Karpas-422 (cell line): ENCODE measurements at places on chromosomes 7 and 10. TPM values are rescaled to one million over a fixed set of nuclear protein-coding genes. Genes with fewer than 3 reads are reported as not detected.
A peak's percentile ranks its signal among the peaks of the same experiment; 100 is the strongest.

DNA sequence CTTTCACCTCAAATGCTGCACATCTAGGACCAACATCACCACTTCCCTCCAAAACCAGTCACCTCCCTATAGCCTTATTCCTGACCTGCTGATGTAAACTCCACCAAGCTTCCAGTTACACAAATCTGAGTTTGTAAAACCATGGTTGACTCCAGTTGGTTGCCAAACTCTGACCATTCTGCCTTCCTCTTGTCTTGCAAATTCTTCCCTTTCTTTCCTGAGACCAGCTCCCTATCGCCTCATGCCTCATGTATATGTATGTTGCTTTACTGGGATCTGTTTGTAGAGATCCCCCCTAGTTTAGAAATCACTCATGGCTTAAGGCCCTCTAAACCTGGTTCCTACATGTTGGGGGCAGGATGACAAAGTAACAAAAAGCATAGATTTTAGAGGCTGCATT is 31.3 kb downstream of the PAX2 start:
- H3K4me3 ChIP-seq, result no peak overlapping the region
- no peaks in the 10 kb centered on the region for H3K4me1 ChIP-seq
- no peak overlapping the region for H3K27ac ChIP-seq

DNA sequence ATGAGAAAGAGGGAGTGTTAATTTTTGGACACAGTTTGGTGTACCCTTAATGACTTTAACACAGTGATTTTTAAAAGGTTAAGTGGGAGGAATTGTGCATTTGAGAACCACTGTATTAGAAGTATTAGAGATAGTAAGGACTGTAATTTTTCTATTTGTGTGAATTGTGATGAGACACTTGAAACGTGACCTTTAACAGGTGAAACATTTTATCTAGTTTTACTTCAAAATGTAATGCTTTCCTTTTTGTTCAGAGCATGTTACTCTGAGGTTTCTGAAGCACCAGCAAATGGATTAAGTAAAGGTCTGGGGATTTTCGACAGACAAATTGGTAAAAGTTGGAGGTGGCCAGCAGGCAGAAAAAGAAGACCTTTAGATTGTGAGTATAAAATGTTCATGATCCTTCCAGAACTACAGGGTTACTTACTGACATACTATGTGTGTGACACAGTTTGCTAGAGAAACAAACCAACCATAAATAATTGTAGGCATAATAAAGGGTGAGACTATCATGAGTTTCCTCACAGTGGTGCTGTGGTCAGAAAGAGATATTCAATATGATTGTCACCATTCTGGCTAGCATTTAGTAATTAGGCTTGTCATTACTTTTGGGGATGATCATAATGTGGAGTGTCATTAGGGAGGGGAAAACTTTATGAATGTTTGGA is 26.1 kb downstream of the LCOR start:
- no peaks in the 10 kb centered on the region for H3K27me3 ChIP-seq
- H3K4me3 ChIP-seq, result no peak overlapping the region
- no peak for DNase-seq
- 0 out of 2 replicates have a peak overlapping the region, but pooled peaks have one; percentile 35 for H3K27ac ChIP-seq
- H3K4me1 ChIP-seq, result peaks cover 5% of the 10 kb centered on the region

DNA sequence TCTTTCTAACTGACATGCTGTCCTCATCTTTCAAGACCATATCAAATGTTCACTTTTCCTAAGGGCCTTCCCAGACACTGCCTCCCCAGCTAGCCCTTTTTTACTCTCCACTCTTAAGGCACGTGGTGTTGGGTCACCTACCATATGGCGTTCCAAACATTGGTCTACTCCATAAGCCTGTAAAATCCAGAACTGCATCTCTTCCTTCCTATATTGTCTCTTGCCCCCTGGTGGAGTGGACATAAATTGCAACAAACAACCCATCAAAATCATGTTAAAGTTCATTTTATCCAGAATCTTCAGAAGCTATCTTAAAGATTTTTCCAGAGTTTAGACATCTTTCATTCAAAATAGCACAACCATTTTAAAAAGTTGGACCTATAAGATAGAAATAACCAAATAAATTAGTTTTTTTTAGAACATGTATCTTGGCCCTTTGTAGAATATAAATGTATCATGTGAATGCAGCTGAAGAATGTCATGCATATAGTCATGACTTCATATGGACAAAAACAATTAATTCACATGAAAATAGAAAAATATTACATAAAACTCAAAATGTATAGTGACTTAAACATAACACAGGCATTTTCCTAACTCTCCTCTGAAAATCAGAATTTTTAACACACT is 180.6 kb upstream of the CHRM2 start:
- no peak overlapping the region for H3K27ac ChIP-seq
- H3K4me3 ChIP-seq, result no peak overlapping the region
- H3K4me1 ChIP-seq, result peaks cover 7% of the 10 kb centered on the region
- H3K27me3 ChIP-seq, result no peaks in the 10 kb centered on the region; the same call in 1 of the 2 replicates
- DNase-seq, result peak; percentile 82
- no peaks in the 10 kb centered on the region for H3K36me3 ChIP-seq

Gene NAT16
- total RNA-seq, result not detected in 2 replicates

DNA sequence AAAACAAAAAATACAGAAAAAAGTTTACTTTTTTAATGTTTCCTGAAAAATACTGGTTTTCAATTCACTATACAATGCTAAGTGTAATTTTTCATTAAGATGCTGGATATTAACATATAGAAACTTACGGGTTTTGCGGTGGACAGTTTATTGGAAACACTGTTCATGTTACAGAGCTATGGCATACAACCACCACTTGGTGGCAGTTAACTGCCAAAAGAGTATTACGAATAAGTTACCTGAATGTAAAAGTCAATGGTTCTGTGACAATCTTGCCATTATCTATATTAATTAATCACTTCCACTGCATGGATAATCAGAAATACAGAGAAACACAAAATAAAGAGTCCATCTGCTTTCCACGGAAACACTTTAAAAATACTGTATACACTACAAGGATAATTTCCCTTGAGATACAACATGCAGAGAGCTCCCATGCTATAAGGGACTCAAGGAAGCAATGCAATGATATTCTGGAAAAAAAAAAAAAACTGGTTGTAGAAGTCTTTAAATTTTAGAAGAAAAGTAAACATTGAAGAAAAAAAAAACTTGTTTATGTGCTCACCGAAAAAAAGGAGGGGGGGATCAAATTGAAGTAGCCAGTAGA is 97.0 kb downstream of the TPK1 start:
- no peak overlapping the region for H3K4me3 ChIP-seq
- peak; percentile 65 for DNase-seq

- no peaks in the 10 kb centered on the region for H3K27me3 ChIP-seq
- no peak for DNase-seq
- H3K36me3 ChIP-seq, result no peaks in the 10 kb centered on the region
- H3K27ac ChIP-seq, result no peak overlapping the region
Measured at GRCh38 chr10:131579251-131580071, 267.9 kb upstream of the TCERG1L start.

Gene ADRA2A
- 0.04 TPM in 1 of 2 replicates, not detected in the other for total RNA-seq

- no peaks in the 10 kb centered on the region for H3K27me3 ChIP-seq
- H3K4me3 ChIP-seq, result peak overlapping the region; percentile 48
- no peaks in the 10 kb centered on the region for H3K36me3 ChIP-seq
- H3K27ac ChIP-seq, result 0 out of 2 replicates have a peak overlapping the region, but pooled peaks have one; percentile 20
- DNase-seq, result no peak
Measured at GRCh38 chr7:7920056-7920455, 48.5 kb upstream of the GLCCI1 start.

- peaks cover 4% of the 10 kb centered on the region; the same call in 1 of the 2 replicates for H3K36me3 ChIP-seq
- peaks cover 30% of the 10 kb centered on the region for H3K4me1 ChIP-seq
- H3K27me3 ChIP-seq, result no peaks in the 10 kb centered on the region
- H3K27ac ChIP-seq, result no peak overlapping the region
Measured at GRCh38 chr10:102247734-102248133, 2.4 kb downstream of the GBF1 start.

GRCh38 chr10:103562383-103562782 is 68.9 kb downstream of the NEURL1 start:
- no peaks in the 10 kb centered on the region for H3K4me1 ChIP-seq
- no peak overlapping the region for H3K27ac ChIP-seq
- no peaks in the 10 kb centered on the region for H3K27me3 ChIP-seq
- DNase-seq, result no peak
- H3K36me3 ChIP-seq, result no peaks in the 10 kb centered on the region

GRCh38 chr7:47371733-47372368 is 210.1 kb downstream of the TNS3 start:
- no peak overlapping the region for H3K27ac ChIP-seq
- H3K4me3 ChIP-seq, result no peak overlapping the region
- DNase-seq, result no peak
- 0 out of 2 replicates have a peak, but pooled peaks cover 3% of the 10 kb centered on the region for H3K36me3 ChIP-seq
- H3K27me3 ChIP-seq, result no peaks in the 10 kb centered on the region
- H3K4me1 ChIP-seq, result no peaks in the 10 kb centered on the region

- H3K4me1 ChIP-seq, result no peaks in the 10 kb centered on the region
- no peaks in the 10 kb centered on the region for H3K36me3 ChIP-seq
- no peaks in the 10 kb centered on the region for H3K27me3 ChIP-seq
Measured at GRCh38 chr7:64174328-64174727, 32.7 kb upstream of the ZNF735 start.

- no peak overlapping the region for H3K27ac ChIP-seq
- H3K4me1 ChIP-seq, result no peaks in the 10 kb centered on the region
- no peaks in the 10 kb centered on the region for H3K27me3 ChIP-seq
- H3K36me3 ChIP-seq, result no peaks in the 10 kb centered on the region
- no peak overlapping the region for H3K4me3 ChIP-seq
Measured at GRCh38 chr7:157514306-157514705, 177.5 kb downstream of the DNAJB6 start.

- no peak for DNase-seq
- H3K4me1 ChIP-seq, result no peaks in the 10 kb centered on the region
- H3K27me3 ChIP-seq, result no peaks in the 10 kb centered on the region
- no peaks in the 10 kb centered on the region for H3K36me3 ChIP-seq
Measured at GRCh38 chr7:76196786-76197185, 4.9 kb upstream of the SRRM3 start.

Gene ITPRID1
- total RNA-seq, result not detected in 2 replicates

DNA sequence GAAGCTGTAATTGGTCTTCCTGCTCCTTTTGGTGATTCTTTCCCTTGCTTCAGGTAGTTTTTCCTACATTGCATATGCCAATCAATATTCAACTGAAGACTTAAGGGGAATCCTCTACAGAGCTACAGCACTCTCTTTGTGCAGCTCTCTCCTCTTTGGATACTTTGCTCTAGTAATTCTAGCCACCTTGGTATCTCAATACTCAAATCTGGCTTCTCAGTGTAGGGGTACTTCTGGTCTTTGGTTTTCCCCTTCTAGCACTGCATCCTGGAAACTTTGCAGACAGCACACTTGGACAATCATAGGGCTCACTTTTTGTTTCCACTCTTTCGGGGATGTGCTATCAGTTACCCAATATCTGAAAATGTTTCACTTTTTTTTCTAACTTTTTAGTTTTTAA is 9.9 kb downstream of the PHTF2 start:
- no peaks in the 10 kb centered on the region for H3K27me3 ChIP-seq
- no peak overlapping the region for H3K27ac ChIP-seq
- no peak overlapping the region for H3K4me3 ChIP-seq
- no peak for DNase-seq
- peaks cover 13% of the 10 kb centered on the region for H3K4me1 ChIP-seq

Gene LBX1
- not detected in 2 replicates for total RNA-seq

DNA sequence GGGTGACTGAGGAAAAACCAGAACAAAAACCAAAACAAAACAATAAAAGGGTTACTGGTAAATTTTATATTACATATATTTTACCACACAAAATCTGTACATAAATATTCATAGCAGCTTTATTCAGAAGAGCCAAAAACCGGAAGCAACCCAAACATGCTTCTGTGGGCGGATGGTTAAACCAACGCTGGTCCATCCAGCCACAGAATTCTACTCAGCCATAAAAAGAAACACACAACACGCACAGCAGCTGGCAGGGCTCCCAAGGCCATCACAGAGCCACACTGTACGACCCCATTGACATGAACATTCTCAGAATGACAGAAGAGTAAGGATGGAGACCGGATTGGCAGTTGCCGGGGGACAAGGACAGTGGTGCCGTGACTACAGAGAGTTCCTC is 83.6 kb downstream of the PROSER2 start:
- no peak for DNase-seq
- no peaks in the 10 kb centered on the region for H3K27me3 ChIP-seq
- H3K4me3 ChIP-seq, result no peak overlapping the region

DNA sequence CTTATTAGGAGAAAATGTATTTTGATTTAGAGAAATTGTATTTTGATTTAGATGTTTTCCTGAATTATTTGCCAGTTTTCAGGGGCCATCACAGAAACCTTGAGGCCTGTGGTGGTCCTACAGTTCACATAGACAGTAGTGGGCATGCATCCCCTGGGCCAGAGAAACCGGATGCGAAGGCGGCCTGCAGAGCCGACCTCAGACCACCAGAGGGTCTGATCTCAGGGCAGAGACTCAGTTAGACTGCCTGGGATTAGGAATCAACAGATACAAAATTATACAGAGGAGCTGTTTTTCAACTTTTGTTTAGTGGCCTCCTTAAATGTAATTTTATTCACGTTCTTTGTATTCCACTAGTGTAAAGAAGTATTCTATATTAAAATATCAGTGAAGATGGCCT is 158.4 kb downstream of the PAXIP1 start:
- H3K4me1 ChIP-seq, result no peaks in the 10 kb centered on the region
- H3K4me3 ChIP-seq, result no peak overlapping the region
- H3K36me3 ChIP-seq, result no peaks in the 10 kb centered on the region
- H3K27me3 ChIP-seq, result no peaks in the 10 kb centered on the region
- no peak overlapping the region for H3K27ac ChIP-seq

GRCh38 chr10:2077231-2077630 is 339.9 kb upstream of the ADARB2 start:
- no peak for DNase-seq
- no peaks in the 10 kb centered on the region for H3K36me3 ChIP-seq
- no peaks in the 10 kb centered on the region for H3K4me1 ChIP-seq
- H3K4me3 ChIP-seq, result no peak overlapping the region

- H3K27ac ChIP-seq, result peak overlapping the region; percentile 92
- peak overlapping the region; percentile 27; the same call in 1 of the 2 replicates for H3K4me3 ChIP-seq
- no peaks in the 10 kb centered on the region for H3K27me3 ChIP-seq
- peak; percentile 76 for DNase-seq
- peaks cover 58% of the 10 kb centered on the region for H3K4me1 ChIP-seq
Measured at GRCh38 chr10:30447125-30447799, 13.3 kb downstream of the MAP3K8 start.

DNA sequence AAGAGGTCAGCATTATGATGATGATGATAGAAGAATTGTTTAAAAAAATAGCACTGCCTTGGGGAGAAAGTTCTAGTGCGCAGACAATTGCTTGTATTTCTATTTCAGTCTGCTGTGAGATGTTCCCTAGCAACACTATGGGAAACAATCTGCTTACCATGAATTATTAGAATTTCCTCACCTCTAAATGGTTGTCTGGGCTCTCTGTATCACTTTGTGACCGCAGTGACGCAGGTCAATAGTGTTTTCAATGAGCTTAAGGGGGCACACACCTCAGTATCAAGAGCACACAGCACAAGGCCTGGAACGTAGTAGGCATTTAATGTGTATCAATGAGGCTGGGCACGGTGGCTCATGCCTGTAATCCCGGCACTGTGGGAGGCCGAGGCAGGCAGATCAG is 98.9 kb upstream of the TARP start:
- no peaks in the 10 kb centered on the region for H3K27me3 ChIP-seq
- H3K4me3 ChIP-seq, result no peak overlapping the region
- DNase-seq, result no peak
- peaks cover 7% of the 10 kb centered on the region for H3K4me1 ChIP-seq
